ENCODE measurements at places on chromosomes 5 and 9. TPM values are rescaled to one million over a fixed set of nuclear protein-coding genes. Genes with fewer than 3 reads are reported as not detected.

GRCh38 chr5:45772402-45772801 is 76.2 kb upstream of the HCN1 start:
- no peaks in the 10 kb centered on the region for H3K27me3 ChIP-seq
- no peaks in the 10 kb centered on the region for H3K4me1 ChIP-seq
- no peak overlapping the region for H3K4me3 ChIP-seq
- H3K27ac ChIP-seq = no peak overlapping the region
- no peaks in the 10 kb centered on the region for H3K36me3 ChIP-seq

DNA sequence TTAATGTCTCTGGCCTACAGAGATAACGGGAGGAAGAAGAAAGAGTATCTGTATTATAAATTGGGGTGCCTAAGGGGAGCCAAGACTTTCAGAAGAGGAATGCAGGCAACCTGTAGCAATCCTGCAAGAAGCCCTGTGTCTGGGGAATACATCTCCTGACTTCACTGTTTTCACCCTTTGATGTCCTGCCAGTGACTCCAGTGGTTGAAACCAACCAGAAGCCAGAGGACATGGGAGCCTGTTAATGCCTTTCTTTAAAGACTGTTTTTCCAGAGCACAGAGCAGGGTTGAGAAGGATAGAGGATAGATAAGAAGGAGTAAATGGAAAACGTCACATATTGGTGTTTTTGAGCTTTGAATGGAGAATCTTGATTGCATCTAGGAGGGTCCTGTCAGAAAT is 151.2 kb downstream of the HACD4 start:
- H3K4me1 ChIP-seq = no peaks in the 10 kb centered on the region
- H3K27ac ChIP-seq = no peak overlapping the region
- no peak for DNase-seq
- no peak overlapping the region for H3K4me3 ChIP-seq
- H3K27me3 ChIP-seq = no peaks in the 10 kb centered on the region

DNA sequence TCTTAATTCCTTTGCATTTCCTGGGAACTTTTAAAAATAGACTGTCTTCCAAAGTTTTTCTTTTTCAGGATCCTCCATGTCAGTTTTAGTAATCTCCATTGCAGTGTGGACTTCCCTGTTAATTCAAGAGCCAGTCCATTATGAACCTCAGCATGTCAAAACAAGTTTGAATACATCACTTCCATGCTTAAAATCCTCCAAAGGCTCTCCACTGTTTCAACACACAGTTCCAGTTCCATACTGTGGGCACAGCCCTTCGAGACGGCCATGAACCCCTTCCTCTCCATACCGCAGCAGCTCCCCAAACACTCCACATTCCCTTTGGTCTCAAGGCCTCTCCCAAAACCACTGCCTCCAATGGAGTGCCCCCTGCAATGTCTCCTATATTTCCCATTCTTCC is 19.5 kb downstream of the LIFR start:
- no peak overlapping the region for H3K27ac ChIP-seq
- no peaks in the 10 kb centered on the region for H3K36me3 ChIP-seq
- H3K27me3 ChIP-seq = no peaks in the 10 kb centered on the region
- no peaks in the 10 kb centered on the region for H3K4me1 ChIP-seq

GRCh38 chr5:41508696-41509398 is 1.6 kb downstream of the PLCXD3 start:
- H3K27me3 ChIP-seq = peaks cover 11% of the 10 kb centered on the region
- H3K27ac ChIP-seq = no peak overlapping the region
- no peaks in the 10 kb centered on the region for H3K36me3 ChIP-seq
- H3K4me1 ChIP-seq = peaks cover 10% of the 10 kb centered on the region
- DNase-seq = no peak

- H3K27ac ChIP-seq = no peak overlapping the region
- H3K4me1 ChIP-seq = no peaks in the 10 kb centered on the region
- no peak for DNase-seq
- H3K36me3 ChIP-seq = peaks cover 8% of the 10 kb centered on the region
Measured at GRCh38 chr9:121301881-121302286, 33.9 kb downstream of the GSN start.

The DELE1 gene
- 42.4 TPM for total RNA-seq

The NAIP gene
- 7.3 TPM for total RNA-seq
